ENCODE measurements at places on chromosomes 6 and 20.
A peak's percentile ranks its signal among the peaks of the same experiment; 100 is the strongest.

DNA sequence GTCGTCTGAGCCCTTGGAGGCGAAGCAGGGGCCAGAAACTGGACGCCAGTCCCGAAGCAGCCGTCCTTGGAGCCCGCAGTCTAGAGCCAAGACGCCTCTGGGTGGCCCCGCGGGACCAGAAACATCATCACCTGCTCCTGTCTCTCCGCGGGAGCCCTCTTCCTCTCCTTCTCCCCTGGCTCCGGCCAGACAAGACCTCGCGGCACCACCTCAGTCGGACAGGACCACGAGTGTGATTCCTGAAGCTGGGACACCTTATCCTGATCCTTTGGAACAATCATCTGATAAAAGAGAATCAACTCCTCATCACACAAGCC, 416 bp downstream of the RSPH4A start:
- peak; percentile 35 for DNase-seq

DNA sequence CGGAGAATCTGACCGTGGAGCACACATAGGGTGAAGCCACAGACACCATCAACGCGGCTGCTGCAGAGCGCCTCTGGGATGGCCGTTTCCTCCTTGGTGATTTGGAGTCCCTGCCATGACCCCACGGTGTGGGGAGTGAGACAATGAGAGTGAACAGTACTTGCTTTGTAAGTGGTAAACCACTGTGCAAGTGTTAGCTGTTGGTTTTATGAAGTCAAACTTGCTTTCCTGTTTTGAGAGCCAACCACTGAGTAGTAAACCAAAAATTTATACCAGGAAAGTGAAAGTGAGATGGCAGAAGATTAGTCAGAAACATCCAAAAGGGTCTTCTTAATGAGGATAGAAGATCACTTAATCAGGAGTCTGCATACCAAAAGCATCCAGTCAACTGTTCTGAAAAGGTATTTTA, 160.7 kb downstream of the FOXC1 start:
- no peak for DNase-seq

GRCh38 chr6:23245572-23245971, 676.2 kb downstream of the HDGFL1 start:
- no peak for DNase-seq

- DNase-seq = peak; percentile 8
These were observed 12.8 kb downstream of the KCTD20 start for GRCh38 chr6:36455486-36456027.

DNA sequence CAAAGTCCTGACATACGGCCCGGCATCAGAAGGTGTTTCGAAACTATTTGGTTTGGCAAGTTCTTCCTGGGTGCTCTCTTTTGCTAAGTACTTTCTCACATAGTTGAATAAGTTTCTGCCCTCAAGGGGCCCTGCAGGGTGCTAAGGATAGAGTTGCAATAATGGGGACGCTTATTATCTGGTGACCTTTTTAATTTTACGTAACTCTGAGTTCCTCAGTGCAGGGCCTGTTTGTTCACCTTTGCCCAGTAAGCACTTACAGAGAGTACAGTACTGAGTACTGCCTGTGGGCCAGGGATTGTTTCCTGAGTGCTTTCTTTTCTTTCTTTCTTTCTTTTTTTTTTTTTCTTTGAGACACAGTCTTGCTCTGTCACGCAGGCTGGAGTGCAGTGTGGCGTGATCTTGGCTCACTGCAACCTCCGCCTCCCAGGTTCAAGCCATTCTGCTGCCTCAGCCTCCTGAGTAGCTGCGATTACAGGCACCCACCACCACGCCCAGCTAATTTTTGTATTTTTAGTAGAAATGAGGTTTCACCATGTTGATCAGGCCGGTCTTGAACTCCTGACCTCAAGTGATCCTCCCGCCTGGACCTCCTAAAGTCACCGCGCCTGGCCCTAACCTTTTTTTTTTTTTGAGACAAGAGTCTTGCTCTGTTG, 4.5 kb upstream of the PXMP4 start:
- peak; percentile 41 for DNase-seq

DNA sequence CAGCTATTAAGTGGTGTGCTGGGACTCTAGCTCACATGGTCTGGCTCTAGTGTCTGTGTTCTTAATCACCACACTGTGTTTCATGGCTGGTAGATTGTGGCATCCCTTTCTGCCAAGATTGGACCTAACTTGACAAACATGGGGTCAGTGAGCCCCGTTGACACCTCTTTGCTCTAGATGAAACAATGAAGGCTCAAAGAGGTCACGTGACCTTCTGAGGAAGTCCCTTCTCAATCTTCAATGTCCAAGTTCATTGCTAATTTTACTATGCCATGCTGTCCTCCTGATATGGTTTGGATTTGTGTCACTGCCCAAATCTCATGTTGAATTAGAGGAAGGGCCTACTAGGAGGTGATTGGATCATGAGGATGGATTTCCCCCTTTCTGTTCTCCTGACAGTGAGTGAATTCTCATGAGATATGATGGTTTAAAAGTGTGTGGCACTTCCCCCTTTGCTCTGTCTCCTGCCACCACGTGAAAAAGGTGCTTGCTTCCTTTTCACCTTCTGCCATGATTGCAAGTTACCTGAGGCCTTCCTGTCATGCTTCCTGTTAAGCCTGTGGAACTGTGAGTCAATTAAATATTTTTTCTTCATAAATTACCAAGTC, 177.8 kb upstream of the MYLIP start:
- no peak for DNase-seq

- DNase-seq = no peak
These were observed 22.4 kb downstream of the SMLR1 start for GRCh38 chr6:130849594-130849993.

DNA sequence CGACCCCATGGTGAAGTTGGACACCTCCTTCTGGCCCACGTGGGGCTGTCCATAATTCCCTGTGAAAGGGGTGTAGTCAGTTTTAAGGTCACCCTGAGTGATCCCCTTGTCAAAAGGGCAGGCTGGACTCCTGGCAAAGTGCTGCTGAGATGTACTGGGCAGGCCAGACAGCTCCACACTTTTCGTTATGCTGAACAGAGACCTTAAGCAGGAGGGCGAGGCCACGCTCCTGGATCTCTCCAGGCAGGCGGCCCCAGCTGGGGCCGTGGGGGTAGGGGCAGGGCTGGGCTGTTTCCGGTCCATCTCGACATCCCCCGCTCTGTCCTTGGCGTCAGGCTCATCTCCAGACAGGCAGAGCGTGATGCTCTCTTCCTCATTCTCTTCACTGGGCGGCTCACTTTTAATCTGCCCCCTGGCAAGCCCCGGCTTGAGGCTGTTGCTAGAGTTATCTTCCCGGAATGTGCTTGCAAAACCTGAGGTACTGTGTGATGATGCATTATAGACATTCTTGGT, 56.7 kb downstream of the GJA10 start:
- DNase-seq = no peak

- peak; percentile 98 for DNase-seq
These were observed 32.1 kb downstream of the SUMO4 start for GRCh38 chr6:149431905-149432775.

GRCh38 chr20:37803438-37804307, 99.3 kb upstream of the VSTM2L start:
- no peak for DNase-seq

DNA sequence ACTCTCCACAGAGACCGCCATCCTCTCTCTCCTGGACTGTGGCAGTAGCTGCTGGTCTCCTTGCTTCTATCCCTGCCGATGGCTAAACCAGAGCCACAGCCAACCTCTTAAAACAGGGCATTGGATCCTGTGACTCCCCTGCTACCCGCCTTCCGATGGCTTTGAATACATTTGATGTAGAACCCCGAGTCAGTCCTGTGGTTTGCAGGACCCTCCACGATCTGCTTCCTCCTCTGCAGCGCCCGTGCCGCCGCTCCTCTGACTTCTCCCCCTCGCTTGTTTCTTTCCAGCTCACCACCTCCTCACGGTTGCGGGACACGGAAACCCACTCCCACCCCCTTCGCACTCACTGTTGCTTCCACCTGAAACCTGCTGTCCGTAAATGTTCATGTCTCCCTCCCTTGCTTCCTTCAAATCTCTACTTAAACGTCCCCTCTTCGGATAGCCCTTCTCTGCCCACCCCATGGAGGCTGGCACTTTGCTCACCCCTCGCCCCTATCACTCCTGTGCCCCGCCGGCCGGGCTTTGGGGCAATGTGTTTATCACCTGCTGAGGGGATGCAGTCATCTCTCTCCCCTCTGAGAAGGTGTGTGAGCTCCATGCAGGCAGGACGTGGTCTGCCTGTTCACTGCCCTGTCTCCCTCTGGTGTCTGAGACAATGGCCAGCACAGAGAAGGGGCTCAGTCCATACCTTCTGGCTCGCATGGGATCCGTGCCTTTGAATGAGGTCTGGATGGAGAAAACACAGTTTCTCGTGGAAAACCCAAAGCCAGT, 67.8 kb downstream of the GFOD1 start:
- no peak for DNase-seq

- no peak for DNase-seq
These were observed 849 bp upstream of the BMP7 start for GRCh38 chr20:57267158-57267821.

GRCh38 chr6:100311707-100312251, 152.9 kb downstream of the SIM1 start:
- no peak for DNase-seq

- DNase-seq = peak; percentile 45
These were observed 8.1 kb downstream of the TAGAP start for GRCh38 chr6:159036673-159037072.

DNA sequence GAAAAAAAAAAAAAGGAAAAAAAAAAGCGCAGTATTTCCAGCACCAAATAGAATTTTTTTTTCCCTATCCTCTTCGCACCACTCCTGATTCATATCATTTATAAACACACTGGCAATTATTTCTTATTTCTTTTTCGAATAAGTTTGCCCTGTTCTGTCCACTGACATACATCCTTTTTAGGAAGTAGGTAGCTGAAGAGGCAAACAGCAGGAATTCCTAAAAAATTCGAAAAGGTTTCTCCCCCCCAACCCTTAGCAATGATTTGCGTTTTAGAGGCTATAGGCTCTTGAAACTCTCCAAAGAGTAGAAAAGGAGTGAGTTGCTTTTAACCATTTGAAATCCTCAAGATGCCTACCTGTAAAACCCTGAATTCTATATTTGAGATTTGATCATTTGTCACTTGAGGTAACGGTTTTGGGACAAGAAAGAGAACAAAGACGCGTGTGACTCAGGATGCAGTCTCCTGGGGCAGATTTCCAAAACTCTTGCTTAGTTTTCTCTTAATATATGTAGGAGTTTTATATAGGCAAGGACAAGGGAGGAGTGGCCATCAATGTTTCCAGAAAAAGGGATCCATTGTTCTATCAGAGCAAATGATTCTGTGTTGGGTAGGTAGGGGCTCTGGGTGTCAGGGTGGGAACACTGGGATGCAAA, 531 bp upstream of the CCN2 start:
- no peak for DNase-seq

DNA sequence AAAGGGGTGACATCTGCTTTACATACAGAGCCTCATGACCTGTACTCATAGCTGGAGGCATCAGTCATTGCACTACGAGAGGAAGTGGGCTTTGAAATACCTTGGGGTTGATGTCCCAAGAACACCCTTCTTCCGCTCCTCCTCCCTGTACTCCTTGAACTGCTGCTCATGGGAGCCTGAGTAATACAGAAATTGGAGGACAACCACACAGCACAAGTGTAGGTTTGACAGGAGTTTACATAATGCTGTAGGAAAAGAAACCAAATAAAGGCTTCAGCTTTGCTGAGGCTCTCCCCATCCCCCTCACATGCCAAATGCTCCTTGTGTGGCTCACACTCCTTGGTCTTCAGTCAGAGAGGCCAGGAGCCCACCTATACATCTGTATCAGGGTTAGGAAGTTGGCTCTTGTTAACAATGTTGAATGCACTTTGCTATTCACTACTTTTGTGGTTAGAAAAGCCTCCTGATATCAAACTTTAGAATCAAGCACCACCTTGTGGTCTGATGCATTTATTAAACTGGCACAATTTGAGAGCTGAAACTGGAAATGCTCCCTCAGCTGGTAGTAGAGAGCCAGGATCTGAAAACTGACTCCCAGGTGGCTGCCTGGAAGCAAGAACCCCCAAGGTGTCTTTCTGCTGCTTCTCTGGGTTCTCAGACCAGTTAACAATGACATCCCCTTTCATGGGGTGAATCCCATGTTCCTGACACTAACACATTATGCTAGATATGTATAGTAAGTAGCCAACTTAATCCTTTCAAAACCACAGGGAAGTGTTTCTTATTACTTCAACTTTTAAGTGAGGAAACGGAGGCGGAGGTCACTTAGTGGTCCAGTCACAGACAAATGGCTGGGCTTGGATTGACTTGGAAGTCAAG, 56.2 kb upstream of the EDN1 start:
- DNase-seq = peak; percentile 79

- DNase-seq = no peak
These were observed 136.5 kb downstream of the BTBD9 start for GRCh38 chr6:38503032-38503773.

DNA sequence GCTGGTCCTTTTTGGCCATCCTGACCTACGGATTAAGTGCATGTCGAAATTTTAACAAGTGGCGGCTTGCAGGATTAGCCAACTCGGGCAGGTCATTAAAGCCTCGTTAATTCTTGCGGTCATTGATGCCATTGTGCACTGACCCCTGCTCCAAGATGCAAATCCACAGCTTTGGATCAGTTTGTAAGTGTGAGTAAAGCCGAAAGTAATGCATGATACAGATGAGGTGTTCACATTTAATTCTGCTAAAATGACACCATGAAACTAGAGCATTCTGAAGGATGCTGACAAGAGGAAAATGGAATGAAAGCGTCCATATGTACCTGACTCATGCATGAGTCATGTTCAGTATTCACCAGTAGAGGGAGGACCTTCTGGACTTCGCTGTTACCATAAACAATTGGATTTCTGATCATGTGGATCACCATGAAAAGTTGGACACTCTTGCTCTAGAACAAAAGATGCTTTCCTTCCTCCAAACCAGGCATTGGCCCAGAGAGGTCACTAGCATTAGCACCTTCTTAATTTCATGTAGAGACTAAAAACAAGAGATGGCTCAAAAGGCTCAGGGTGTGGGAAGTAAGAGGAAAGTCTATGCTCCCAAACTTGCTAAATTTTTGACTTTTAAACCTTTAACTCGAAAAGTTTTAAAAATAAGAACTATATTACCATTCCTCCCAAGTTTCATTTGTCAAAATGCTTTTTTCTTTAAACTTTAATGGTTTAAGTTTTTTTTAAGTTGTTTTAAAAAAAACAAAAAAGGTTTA, 48.0 kb downstream of the MUC22 start:
- peak; percentile 95 for DNase-seq

GRCh38 chr6:41353333-41353732, 17.9 kb downstream of the NCR2 start:
- DNase-seq = no peak

DNA sequence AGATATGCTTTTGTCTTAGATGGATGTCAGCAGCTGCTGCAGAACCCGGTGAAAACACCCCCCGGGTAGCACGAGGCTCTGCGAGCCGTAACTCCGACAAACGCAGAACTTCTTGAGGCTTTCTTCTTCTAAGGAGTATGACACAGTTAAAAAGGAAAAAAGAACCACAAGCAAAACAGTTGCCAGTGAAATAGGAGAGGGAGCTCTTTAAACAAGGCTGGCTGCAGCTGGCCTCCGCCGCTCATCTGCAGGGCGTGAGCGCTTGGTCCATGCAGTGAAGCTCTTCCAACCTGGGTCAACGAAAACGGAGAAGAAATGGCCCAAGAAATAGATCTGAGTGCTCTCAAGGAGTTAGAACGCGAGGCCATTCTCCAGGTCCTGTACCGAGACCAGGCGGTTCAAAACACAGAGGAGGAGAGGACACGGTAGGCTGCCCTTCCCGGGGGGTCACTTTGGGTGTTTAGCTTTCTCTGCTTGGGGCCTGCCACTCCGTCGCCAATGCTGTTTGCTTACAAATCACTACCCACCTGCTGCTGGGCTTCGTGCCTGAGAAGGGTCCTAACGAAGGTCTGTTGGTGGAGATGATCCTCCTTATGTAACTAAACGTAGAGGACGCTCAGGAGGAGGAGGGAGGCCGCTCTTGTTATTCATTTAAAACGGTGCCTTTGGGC, 13.2 kb downstream of the SYTL3 start:
- DNase-seq = no peak

- no peak for DNase-seq
These were observed 417.3 kb upstream of the NOX3 start for GRCh38 chr6:155872961-155873360.

Measured in osteoblast (primary cell).